ENCODE measurements at places on chromosomes 1 and 21. TPM values are rescaled to one million over a fixed set of nuclear protein-coding genes. Genes with fewer than 3 reads are reported as not detected.

DNA sequence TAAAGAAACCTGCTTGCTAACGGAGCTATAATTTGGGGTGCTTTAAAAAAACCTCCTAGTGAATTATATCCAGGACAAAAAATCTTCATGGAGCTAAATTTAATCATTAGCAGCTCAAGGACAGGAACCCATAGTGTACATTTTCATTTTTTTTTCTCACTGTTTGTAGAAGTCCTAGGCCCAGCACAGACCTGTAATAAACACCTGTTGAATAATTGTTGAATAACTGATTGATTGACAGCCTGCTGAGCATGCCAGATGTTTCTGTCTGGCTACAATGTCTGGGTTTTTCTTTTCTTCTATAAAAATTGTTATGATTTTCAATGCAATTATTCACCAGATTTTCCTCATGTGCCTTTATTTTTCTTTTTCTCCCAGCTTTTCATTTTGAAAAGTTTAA, 10.9 kb upstream of the GALNT2 start:
- H3K36me3 ChIP-seq, result no peaks in the 10 kb centered on the region
- H3K27ac ChIP-seq, result no peak overlapping the region
- peaks cover 3% of the 10 kb centered on the region for H3K27me3 ChIP-seq
- H3K4me3 ChIP-seq, result no peak overlapping the region
- H3K4me1 ChIP-seq, result no peaks in the 10 kb centered on the region
- DNase-seq, result no peak

DNA sequence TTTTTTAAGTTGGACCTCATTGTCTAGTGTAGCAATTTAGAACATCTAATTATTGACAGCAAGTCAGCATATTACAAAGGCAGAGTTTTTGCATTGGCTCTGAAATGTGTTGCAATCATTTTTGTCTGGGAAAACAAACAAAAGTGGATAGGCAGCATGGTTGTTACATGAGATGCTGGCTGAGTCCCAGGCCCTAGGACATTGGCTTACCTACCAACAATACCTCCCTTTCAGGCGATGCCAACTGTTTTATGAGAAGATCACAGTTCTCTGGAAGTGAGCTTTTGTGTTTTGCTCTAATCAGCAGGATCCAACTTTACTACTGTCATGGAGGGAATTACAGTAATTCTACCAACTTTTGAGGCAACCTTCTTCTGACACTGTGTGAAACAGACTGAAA, 71.5 kb upstream of the CXADR start:
- peaks cover 40% of the 10 kb centered on the region for H3K4me1 ChIP-seq
- H3K27ac ChIP-seq, result peak overlapping the region; percentile 61
- H3K27me3 ChIP-seq, result peaks cover 2% of the 10 kb centered on the region
- no peak for DNase-seq
- H3K36me3 ChIP-seq, result no peaks in the 10 kb centered on the region

DNA sequence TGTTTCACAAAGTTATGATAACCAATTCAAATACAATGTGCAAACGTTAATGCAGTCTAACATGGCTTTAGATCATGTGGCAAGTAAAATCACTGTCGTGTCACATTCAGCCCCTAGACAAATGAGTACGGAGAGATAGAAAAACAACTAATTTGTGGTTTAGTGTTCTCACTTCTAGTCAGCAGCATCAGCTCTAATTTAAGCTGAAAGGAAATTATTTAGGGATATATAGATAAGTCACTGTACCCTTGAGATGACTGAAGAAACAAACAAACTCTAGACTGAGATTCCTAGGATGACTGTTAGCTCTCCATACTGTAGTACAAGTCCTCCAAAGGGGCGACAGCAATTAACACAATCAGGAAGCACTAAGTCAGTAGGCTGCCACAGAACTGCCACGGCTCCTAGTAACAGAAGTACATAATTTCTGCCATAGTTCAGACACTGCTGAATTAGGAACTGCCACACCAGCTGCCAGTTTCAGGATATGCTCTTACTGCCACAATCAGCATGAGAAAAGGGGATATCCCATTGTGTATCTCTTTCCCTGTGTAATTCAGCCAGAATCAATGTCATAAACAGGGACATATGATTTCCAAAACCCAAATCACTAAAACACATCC, 150.4 kb upstream of the NEGR1 start:
- H3K36me3 ChIP-seq, result no peaks in the 10 kb centered on the region
- H3K27me3 ChIP-seq, result no peaks in the 10 kb centered on the region
- no peak for DNase-seq
- no peaks in the 10 kb centered on the region for H3K4me1 ChIP-seq
- no peak overlapping the region for H3K4me3 ChIP-seq

DNA sequence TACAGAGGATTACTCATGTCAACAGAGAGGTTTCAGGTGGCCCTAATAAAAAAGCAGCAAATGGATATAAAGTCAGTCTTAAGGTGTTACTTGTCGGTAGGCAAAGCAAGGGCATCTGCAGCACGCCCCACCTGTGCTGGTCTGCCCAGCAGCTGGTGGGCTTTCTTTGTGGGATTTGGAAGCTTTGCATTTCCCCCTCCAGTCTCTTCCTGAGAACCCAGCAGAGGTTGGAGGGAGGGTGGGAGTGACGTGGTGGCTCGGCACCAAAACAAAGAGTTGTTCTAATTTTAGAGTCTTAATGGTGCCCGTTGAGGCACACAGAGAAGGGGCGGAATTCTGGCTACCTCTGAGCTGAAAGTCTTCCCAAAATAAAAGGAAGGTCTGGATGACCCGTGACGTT, 4.8 kb upstream of the PCBP3 start:
- no peak overlapping the region for H3K27ac ChIP-seq

DNA sequence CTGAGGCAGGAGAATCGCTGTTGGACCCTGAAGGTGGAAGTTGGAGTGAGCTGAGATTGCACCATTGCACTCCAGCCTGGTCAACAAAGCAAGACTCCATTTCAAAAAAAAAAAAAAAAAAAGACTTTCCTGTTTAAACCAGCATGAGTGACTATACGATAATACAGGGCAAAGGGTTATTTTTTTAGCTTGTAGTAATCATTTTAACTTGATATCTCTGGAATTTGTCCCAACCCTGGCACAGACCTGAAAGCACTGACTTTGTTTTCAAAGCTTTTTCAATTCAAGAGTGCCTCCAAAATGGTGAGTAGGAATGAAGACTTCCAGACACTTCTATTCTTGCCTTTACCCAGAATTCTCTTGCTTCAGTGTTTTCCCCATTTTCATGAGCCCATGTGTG, 4.4 kb upstream of the TMCO2 start:
- no peaks in the 10 kb centered on the region for H3K4me1 ChIP-seq
- DNase-seq, result no peak
- H3K27me3 ChIP-seq, result peaks cover 3% of the 10 kb centered on the region
- H3K27ac ChIP-seq, result no peak overlapping the region
- no peak overlapping the region for H3K4me3 ChIP-seq
- peaks cover 6% of the 10 kb centered on the region for H3K36me3 ChIP-seq

The S100B gene
- 0.54 TPM for total RNA-seq

- DNase-seq, result no peak
- peaks cover 8% of the 10 kb centered on the region for H3K4me1 ChIP-seq
- H3K27me3 ChIP-seq, result peaks cover 1% of the 10 kb centered on the region
- no peaks in the 10 kb centered on the region for H3K36me3 ChIP-seq
- H3K4me3 ChIP-seq, result no peak overlapping the region
These were observed 24.7 kb downstream of the MFSD2A start for GRCh38 chr1:39979654-39980053.

The TFF2 gene
- not detected for total RNA-seq

DNA sequence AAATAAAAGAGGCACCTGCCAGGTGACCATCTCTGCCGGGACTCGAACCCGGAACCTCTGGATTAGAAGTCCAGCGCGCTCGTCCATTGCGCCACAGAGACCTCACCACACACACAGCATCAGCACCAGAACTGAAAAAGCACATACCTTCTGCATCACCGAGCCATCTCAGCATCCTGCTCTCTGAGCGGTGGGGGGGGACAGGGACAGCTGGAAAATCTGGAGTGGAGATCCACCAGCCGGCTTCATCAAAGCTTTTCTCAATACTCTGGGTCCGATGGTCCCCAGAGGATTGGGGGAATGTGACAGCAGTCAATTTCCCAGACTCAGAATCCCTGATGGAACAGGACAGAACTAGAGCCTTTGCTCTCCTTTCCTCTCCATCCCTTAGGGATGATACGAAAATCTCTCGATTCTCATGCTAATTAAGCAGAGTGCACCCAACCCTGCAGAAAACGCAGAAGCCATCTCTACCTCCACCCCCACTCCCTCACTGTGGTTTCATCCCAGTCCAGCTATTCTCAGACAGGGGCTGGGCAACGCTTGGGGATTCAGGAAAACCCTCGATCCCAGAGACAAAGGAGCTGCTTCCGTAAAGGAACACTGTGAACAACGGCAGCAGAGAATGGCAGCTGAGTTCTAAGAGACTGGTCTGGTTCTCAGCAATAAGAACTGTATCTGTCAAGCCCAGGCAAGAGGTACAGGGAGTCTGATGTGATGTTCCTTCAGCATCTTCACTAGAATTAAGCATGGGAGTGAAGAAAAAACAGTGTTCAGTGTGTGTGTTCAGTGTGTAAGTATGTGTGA, 29.6 kb upstream of the CADM3 start:
- DNase-seq, result peak; percentile 73
- peaks cover 5% of the 10 kb centered on the region for H3K36me3 ChIP-seq
- no peak overlapping the region for H3K4me3 ChIP-seq
- H3K27ac ChIP-seq, result no peak overlapping the region
- peaks cover 8% of the 10 kb centered on the region for H3K27me3 ChIP-seq
- H3K4me1 ChIP-seq, result peaks cover 24% of the 10 kb centered on the region

GRCh38 chr1:161994175-161994668, 29.4 kb downstream of the OLFML2B start:
- peaks cover 9% of the 10 kb centered on the region for H3K27me3 ChIP-seq
- DNase-seq, result no peak
- no peak overlapping the region for H3K4me3 ChIP-seq
- H3K27ac ChIP-seq, result no peak overlapping the region

DNA sequence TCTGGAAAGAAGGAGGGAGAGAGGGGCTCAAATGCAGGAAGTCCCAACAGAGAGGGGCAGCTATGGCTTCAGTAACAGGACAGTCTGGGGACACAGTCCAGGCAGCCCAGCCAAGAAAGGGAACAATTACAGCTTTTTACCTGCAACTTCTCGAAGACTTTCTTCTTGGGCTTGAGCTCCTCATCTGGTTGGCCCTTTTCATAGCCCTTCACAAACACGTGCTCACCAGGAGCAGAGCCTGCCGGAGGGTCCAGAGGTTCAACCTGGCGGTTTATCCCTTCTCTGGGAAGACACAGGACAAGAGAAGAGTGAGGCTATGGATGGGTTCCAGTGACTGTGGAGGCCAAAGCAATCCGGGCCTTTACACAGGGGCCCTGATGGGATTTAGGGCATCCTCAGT, 37.9 kb downstream of the YARS1 start:
- DNase-seq, result no peak
- H3K36me3 ChIP-seq, result peaks cover 26% of the 10 kb centered on the region
- H3K27ac ChIP-seq, result no peak overlapping the region
- peaks cover 7% of the 10 kb centered on the region for H3K27me3 ChIP-seq
- peaks cover 11% of the 10 kb centered on the region for H3K4me1 ChIP-seq
